ENCODE measurements at places on chromosomes 3 and 15.

DNA sequence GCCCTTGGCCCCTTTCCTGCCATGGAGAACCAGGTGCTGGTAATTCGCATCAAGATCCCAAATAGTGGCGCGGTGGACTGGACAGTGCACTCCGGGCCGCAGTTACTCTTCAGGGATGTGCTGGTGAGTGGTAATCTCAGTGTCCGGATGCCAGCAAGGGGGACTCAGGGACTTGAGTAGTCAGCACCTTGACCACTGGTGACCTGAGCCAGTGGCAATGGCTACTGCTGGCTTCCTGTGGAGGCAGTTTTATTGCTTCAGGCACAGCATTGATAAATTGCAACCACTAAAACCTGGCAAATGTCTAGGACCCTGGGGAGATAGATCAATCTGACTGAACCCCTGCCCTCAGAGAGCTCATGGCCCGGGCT lies 830 bp downstream of the MAP2K5 start:
- DNase-seq = no peak

DNA sequence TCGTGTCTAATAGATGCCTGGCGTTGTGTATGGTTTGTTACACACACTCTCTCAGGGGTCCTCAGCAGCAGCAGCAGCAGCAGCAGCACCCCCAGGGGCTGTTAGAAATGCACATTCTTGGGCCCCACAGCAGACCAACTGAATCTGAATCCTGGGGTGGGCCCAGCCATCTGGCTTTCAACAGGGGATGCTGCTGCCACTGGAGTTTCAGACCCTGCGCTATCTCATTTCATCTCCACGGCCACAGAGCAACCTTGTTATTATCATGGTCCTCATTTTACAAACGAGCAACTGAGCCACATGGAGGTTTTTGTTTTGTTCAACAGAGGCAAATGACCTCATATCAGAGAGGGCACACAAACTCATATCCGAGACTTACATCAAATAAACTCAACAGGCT lies 47.7 kb downstream of the MGLL start:
- DNase-seq = no peak

DNA sequence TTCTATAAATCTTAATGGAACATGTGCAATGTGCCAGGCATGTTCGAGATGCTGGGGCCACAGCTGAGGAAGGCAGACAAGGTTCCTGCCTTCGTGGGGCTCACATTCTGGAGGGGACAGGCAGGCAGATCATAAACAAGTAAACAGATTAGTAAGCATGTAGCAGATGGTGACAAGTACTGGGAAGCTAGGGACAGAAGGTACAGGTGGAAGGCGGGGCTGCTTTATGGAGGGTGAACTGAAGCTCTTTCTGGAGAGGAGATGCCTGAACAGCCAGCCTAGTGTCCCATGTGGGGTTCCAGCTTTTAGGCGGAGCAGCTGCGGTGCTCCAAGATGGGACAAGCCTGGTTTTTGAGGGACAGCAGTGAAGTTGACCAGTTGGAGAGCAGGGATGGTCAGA lies 74.7 kb upstream of the SNRK start:
- DNase-seq = no peak

GRCh38 chr3:187678726-187679268 lies 8.6 kb upstream of the SST start:
- no peak for DNase-seq

GRCh38 chr3:172726380-172726779 lies 15.5 kb upstream of the NCEH1 start:
- DNase-seq = no peak

GRCh38 chr3:30682434-30683155 lies 76.2 kb downstream of the TGFBR2 start:
- DNase-seq = no peak

- DNase-seq = no peak
Measured at GRCh38 chr15:31306426-31307269, 20.0 kb upstream of the KLF13 start.

DNA sequence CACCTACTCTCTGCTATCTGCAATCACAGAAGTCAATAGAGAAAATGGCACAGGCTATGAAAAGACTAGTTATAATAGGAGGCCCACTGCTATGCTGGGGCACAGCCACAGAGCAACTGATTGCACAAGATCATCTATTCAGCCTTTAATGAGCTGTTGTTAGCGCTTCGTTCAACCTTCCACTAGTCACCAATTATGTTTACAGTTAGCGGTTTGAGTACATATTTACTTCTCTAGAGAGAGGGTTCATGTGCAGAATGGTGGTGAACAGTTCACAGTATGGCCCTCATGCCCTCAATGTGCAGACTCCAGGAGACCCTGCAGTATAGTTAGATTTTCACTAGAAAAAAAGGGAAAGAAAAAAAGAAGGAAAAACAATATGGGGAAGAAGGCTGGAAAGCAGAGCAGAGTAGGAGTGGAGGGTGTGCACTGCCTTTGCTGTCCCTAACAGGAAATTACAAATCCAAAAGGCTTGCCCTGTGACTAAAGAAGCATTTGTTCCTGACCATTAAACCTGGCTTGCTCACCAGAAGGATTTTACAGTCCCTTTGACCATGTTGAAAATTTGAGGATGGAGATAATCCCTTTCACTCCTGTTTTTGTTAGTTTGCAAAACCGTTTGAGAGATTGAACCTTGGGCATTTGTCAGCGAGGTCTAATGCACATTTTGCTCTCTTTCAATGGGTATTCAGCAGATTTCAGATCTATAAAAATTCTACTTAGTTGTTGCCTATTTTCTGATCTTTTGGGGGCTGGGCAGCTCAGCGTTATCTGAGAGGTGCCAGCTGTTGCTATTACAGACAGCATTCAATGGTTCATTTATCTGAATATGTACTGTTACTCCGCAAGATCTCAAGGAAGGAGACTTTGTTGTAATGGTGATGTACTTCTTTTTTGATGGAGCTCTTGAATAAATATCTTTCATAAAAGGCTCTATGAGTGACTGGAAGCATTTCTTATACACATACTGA lies 296.1 kb downstream of the LSAMP start:
- DNase-seq = no peak

All from stimulated activated CD8-positive, alpha-beta memory T cell treated with anti-CD3 and anti-CD28 coated beads, Interleukin-15, amount 100 ng/mL, for 4 hours (primary cell).